ENCODE measurements at places on chromosomes 3 and 15. TPM values are rescaled to one million over a fixed set of nuclear protein-coding genes. Genes with fewer than 3 reads are reported as not detected.

The APBA2 gene
- 42.6 TPM for total RNA-seq

The EXD1 gene
- under 0.01 TPM for total RNA-seq

The GNAT1 gene
- total RNA-seq = not detected

The NR2E3 gene
- total RNA-seq = 0.09 TPM

The HTR3E gene
- not detected for total RNA-seq

The RAMAC gene
- 26.8 TPM for total RNA-seq

The GOLGA8H gene
- 0.90 TPM for total RNA-seq

The MB21D2 gene
- 13.8 TPM for total RNA-seq

The CLRN1 gene
- total RNA-seq = not detected

The PLSCR4 gene
- total RNA-seq = 94.1 TPM

The ACP3 gene
- not detected for total RNA-seq

The SPINK8 gene
- not detected for total RNA-seq

The SH3BP5 gene
- total RNA-seq = 98.2 TPM

The NFKBIZ gene
- total RNA-seq = 9.3 TPM

The PDCD6IP gene
- total RNA-seq = 108 TPM

The CILP gene
- total RNA-seq = not detected

The GLDN gene
- total RNA-seq = 0.09 TPM

The SSUH2 gene
- under 0.01 TPM for total RNA-seq

The DET1 gene
- 2.7 TPM for total RNA-seq

The DNAH12 gene
- under 0.01 TPM for total RNA-seq

All from endothelial cell of coronary artery (primary cell).